Type B pancreatic cell (in vitro differentiated cells): ENCODE measurements at places on chromosomes 16 and 17. TPM values are rescaled to one million over a fixed set of nuclear protein-coding genes. Genes with fewer than 3 reads are reported as not detected.

- DNase-seq, result no peak
Measured at GRCh38 chr16:75351183-75351582, 82.1 kb downstream of the CFDP1 start.

The FBXL19 gene
- total RNA-seq, result 29.0 and 46.4 TPM in 2 replicates

DNA sequence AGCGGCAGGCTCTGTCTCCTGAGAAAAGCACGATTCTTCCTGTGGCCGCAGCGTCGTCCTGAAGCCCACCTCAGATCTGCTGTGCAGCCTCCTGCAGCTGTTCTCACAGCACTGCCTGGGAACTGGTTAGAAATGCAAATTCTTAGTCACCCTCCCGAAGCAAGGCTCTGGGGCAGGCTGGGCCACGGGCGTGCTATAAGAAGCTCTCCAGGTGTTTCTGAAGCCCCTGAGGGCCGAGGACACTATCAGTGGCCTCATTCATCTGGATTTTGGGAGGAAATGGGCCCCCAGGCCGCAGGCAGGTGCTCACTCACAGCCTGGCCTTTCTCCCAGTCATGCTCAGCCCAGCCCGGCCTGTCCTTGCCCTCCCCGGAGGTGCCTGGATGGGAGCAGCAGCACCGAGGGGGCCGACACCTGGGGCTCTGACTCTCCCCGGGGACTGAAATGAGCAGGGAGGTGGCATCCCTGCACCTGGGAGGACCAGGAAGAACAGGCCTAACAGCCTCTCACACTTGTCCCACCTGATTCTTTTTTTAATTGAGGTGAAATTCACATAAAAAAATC, 10.4 kb upstream of the NLRC3 start:
- no peak for DNase-seq

DNA sequence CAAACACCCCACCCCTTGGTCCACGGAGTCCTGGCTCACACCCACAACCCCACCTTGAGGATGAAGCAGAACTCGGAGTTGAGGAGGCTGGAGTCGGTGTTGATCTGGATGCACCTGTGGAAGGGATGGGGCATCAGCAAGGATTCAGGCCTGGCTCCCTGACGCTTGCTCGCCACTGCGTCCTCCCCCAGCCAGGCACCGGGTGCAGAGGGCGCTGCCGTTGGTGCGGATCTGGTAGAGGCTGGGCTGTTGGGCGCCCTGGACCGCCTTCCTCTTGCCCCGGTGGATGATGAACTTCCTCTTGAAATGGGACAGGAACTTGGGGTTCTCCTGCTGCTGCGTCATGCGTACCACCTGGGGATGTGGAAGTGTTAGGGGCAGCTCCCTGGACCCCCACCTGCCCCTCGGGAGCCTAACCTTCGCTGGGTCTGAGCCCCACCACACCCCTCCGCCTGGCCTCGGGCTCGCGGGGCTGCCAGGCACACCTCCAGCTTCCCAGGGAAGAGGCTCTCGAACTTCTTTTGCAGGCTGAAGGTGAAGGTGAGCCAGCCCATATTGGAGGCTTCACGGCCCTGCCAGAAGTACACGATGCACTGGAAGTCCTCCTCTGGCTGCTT, 12.3 kb downstream of the FLII start:
- DNase-seq, result no peak

The SAMD14 gene
- total RNA-seq, result 2.2 and 14.1 TPM in 2 replicates

DNA sequence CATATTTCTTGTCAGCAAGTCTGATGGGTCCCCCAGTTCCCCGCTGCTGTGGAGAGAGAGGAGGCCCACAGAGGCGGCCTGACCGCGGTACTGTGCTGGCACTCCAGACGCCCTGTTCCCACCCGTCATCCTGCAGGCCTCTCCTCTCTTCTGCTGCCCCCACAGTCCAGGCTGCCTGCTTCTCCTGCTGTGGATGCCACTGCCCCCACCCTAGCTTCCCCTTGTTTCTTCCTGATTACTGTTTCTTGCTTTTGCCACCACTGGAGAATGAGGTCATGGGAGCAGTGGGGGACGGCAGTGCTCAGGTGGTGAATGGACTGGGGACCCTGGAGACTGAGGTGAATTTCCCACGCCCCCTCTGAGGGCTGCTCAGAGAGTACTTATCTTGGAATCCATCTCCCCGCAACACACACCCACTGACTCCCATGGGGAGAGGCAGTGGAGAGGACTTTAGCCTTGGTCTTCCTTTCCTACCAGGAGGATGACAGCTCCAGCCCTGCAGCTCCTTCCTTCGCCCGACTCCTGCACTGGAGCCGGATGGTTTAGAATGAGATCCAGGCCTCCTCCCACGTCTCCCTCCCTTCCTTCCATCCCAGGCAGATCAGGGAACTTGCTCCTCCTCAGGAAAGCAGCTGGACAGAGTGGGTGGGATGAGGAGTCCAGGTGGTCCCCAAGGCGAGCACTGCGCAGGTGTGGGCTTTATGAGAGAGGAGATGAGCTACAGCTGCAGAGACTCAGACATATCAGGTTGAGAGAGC, 60.4 kb downstream of the PLXDC1 start:
- no peak for DNase-seq

- DNase-seq, result no peak
Measured at GRCh38 chr17:42565523-42566214, 1.2 kb upstream of the MLX start.

- no peak for DNase-seq
Measured at GRCh38 chr16:57504491-57504890, 18.2 kb upstream of the DOK4 start.

- DNase-seq, result peak; percentile 34
Measured at GRCh38 chr17:77709594-77709993, 248.9 kb upstream of the TNRC6C start.

- no peak for DNase-seq
Measured at GRCh38 chr16:75580-76501, 2.2 kb upstream of the MPG start.

DNA sequence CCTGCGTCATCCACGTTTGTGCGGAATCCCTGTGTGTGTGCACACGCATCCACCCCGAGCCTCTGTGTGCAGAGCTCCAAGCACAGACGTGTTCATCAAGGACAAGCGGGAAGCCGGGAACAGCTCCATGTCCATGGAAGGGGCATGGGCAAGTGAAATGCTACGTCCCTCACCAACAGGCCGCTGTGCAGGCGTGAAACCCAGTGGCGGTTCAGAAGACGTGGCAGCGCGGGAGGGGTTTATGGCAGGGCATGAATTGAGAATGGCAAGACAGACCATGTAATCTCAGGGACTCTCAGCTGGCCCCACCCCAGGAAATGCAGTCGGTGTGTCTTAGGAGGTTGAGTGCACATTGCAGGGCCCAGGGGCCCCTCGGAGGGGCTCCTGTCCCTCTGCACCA, 52.7 kb downstream of the TBC1D16 start:
- DNase-seq, result no peak

GRCh38 chr16:30637944-30638343, 12.8 kb upstream of the PRR14 start:
- DNase-seq, result no peak

DNA sequence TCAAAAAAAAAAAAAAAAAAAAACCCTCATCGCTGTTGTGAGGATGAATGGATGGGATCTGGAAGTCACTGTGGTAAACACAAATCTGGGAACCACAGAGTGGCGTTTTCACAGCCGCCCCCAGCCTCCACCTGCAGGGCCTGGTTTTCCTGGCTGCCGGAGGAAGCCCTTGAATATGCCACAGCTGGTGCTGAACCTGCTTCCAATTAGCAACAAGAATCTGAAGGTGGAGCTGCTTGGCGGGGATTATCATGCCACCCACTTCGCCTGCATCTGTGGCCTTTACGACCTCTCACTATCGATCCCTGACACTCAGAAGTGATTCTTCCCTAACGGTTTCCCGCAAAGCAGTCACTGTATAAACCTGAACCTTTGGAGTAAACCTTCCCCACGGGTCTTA, 16.1 kb downstream of the MRM3 start:
- DNase-seq, result no peak

DNA sequence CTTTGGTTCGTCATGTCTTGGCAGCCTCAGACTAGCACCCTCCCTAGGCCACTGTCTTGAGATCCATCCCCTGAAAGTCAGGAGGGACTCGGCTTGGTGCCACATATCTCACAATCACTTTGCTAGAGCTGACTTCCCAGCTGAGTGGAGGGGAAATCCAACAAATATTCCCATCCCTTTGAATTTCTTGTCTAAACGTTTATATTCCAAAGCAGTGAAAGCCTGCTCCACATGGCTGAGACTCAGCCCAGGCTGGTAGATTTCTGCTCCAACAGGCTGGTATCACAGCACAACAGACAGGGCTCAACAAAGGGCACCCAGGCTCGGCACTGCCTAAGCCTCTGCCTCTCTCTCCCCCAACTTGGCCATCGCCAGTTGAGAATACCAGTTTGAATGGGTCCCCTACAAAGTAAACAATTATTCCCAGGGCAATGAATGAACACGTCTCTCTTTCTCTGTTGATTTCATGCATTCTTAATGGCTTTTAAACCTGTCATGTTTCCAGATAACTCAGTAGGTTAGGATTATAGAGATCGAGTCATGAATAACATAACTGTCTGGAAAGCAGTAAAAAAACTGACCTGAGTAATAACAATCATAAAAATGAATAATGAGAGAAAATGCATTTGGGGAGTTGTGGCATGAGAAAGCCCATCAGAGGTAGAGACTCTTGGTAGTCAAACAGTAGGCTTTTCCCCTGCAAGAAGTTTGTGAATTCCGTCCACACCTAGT, 1.0 kb downstream of the KRT13 start:
- no peak for DNase-seq

- no peak for DNase-seq
Measured at GRCh38 chr17:56929362-56929969, 15.6 kb upstream of the TRIM25 start.
